ENCODE measurements at places on chromosomes 1 and 21. TPM values are rescaled to one million over a fixed set of nuclear protein-coding genes. Genes with fewer than 3 reads are reported as not detected.

- no peak for DNase-seq
These were observed at the start of gene MAP3K7CL for GRCh38 chr21:29130270-29130969. Gene MAP3K7CL (plus strand): TSS chr21:29130644. CDS start chr21:29133345, 2,701 bp downstream.

DNA sequence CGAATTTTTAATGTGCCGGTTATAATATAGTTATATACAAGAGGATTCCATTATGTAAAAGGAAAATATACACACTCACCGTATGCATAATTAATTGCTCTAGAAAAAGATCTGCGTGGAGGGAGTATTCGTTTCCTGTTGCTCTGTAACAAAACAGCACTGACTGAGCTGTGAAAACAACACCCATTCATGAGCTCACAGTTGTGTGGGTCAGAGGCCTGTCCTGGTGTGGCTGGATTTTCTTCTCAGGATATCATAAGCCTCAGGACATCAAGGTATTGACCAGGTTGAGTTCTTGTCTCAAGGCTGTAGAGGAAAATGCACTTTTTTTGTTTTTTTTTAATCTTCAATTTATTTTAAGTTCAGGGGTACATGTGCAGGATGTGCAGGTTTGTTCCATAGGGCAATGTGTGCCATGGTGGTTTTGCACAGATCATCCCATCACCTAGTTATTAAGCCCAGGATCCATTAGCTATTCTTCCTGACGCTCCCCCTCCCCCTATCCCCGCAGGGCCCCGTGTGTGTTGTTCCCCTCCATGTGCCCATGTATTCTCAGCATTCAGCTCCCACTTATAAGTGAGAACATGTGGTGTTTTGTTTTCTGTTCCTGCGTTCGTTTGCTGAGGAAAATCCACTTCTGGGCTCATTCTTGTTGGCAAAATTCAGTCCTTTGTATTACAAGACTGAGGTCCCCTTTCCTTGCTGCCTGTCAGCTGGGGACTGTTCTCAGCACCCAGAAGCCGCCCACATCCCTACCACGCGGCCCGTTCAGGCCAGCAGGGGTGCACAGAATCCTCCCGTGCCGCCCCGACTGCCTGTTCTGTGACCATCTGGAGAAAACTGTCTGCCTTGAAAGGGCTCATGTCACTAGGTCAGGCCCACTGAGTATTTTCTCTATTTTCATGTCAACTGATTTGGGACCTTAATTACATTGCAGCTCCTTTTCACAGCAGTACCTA, 87.4 kb upstream of the ERRFI1 start:
- DNase-seq: no peak

GRCh38 chr1:64187646-64188045, 15.8 kb upstream of the UBE2U start:
- no peak for DNase-seq

- DNase-seq: no peak
These were observed 49.2 kb downstream of the SLC37A1 start for GRCh38 chr21:42562816-42563215.

DNA sequence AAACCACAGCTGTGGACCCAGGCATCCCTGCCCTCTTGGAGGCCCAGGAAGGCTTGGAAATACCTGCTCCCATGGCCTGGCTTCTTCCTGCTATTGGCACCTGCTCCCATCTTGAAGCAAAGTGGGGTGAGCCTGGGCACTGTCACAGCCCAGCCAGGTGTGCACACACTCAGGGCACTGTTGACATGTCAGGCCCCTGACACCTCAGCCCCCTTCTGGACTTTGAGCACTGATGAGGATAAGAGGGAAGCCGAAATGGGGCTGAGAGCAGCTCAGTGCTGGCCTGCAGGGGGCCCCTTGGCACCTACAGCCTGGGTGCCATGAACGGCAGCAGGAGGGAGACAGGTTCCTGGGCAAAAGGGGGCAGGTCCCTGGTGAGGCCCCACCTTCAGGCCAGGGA, 55.9 kb downstream of the DAB1 start:
- no peak for DNase-seq

DNA sequence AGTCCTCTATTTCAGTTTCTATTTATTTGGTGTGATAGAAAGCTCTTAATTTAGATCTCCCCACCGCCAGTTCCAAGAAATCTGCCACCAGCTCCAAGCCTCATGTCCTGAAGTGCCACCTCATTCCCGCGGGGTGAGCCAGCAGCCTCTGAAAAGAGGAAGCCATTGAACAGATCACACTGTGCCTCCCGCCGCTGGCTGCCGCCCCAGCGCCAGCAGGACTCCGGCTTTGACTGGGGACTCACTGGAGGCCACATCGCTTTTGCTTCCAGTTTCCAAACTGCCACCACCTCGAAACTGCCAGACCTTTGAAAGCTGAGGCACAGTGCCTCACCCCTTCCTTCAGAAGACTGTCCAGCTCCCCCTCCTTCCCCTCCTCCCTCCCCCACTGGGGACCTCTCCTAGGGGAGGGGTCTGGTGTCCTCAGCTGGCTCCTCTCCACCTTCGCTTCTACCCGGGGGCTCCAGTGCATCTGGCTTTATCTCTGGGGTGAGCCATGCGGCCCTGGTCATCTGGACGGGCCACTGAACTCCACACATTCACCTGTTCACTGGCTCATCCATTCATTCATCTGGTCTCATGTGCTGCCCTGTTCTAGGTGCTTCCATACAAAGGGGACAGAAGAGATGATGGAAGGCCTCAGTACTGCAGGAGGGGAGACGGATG, 58.9 kb downstream of the VPS26C start:
- DNase-seq: peak; percentile 69

DNA sequence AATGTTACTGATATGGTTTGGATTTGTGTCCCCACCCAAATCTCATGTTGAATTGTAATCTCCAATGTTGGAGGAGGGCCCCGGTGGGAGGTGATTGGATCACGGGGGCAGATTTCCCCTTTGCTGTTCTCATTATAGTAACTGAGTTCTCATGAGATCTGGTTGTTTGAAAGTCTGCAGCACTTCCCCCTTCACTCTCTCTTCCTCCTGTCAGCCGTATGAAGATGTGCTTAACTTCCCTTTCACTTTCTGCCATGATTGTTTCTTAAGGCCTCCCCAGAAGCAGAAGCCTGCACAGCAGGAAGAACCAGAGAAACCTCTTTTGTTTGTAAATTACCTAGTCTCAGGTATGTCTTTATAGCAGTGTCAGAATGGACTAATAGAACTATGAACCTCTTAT, 28.4 kb downstream of the TRIM33 start:
- peak; percentile 48 for DNase-seq

GRCh38 chr21:26969971-26970725, 3.3 kb upstream of the ADAMTS5 start:
- no peak for DNase-seq

- no peak for DNase-seq
These were observed 902.1 kb downstream of the MRPL39 start for GRCh38 chr21:24705201-24705600.

DNA sequence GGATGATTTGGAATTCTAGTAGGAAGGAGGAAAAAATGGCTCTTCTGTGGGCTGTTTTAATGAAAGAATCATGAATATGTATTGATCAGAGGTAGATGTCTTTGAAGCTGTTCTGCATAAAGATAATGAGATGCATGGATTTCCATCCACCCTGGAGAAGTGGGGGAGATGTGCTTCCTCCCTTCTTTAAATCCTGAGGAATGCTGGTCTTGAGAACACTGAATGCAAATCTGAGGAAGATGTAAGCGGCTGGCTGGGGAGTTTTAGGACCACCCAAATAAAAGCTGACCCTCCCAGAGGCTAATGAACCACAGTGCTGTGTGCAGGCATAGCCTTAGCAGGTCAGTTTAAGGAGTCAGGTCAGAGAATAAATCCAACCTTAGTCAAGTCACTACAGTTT, 37.3 kb downstream of the ZMYND12 start:
- no peak for DNase-seq

Gene SLAMF7
- 82.2 TPM for total RNA-seq

Gene C4BPB
- 1.1 TPM for total RNA-seq
